Activated CD4-positive, alpha-beta memory T cell treated with anti-CD3 and anti-CD28 coated beads for 36 hours (primary cell): ENCODE measurements at places on chromosomes 5 and 9. TPM values are rescaled to one million over a fixed set of nuclear protein-coding genes. Genes with fewer than 3 reads are reported as not detected.

The HK3 gene
- 0.22 TPM for total RNA-seq

DNA sequence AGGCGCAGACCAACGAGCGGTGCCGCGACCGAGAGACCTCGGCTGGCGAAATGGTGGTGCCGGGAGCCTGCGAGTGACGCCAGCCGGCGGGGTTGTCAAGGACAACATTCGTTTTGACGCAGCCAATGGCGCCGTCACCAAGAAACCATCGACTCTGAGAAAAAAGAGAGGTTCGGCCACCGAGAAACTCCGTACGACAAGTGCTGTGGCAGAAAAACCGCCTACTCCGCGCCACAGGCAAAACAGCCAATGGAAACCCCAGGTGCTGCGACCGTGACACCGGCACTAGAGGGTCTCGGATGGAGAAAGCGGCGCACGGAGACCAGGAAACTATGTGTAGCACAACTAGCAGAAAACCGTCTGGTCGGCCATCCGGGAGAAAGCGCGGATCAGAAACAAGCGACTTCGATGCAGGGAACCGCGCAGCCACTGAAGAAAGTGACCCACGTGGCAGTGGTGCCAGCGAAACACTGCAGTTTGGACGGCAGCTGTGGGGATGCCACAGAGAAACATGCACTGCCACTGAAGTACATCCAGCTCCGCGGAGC, 88.8 kb downstream of the ANXA2R start:
- H3K4me1 ChIP-seq = peaks cover 30% of the 10 kb centered on the region
- peak; percentile 85 for DNase-seq
- peaks cover 10% of the 10 kb centered on the region for H3K36me3 ChIP-seq

- peak; percentile 35 for DNase-seq
- peaks cover 6% of the 10 kb centered on the region for H3K36me3 ChIP-seq
Measured at GRCh38 chr9:111910428-111910827, 13.8 kb downstream of the UGCG start.

GRCh38 chr5:116885825-116886224, 311.2 kb upstream of the SEMA6A start:
- H3K4me1 ChIP-seq = no peaks in the 10 kb centered on the region
- no peak overlapping the region for H3K27ac ChIP-seq
- DNase-seq = no peak
- no peak overlapping the region for H3K4me3 ChIP-seq

- H3K4me1 ChIP-seq = no peaks in the 10 kb centered on the region
- H3K27me3 ChIP-seq = no peaks in the 10 kb centered on the region
- no peaks in the 10 kb centered on the region for H3K36me3 ChIP-seq
- H3K27ac ChIP-seq = no peak overlapping the region
- no peak overlapping the region for H3K4me3 ChIP-seq
- no peak for DNase-seq
Measured at GRCh38 chr5:125251703-125252102, 505.3 kb upstream of the ZNF608 start.

DNA sequence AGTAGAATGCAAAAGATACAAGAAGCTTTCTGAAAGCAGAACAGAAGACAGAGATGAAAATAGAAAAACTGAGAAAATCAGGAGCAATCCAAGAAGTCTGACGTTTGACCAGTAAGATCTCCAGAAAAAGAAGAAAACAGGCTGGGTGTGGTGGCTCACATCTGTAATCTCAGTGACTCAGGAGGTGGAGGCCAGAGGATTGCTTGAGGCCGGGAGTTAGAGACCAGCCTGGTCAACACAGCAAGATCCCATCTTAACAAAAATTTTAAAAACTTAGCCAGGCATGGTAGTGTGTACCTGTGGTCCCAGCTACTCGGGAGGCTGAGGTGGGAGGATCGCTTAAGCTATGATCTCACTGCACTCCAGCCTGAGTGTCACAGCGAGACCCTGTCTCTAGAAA, 15.9 kb downstream of the RETREG1 start:
- H3K27me3 ChIP-seq = no peaks in the 10 kb centered on the region
- no peak overlapping the region for H3K4me3 ChIP-seq
- no peak for DNase-seq
- no peak overlapping the region for H3K27ac ChIP-seq
- peaks cover 5% of the 10 kb centered on the region for H3K4me1 ChIP-seq

DNA sequence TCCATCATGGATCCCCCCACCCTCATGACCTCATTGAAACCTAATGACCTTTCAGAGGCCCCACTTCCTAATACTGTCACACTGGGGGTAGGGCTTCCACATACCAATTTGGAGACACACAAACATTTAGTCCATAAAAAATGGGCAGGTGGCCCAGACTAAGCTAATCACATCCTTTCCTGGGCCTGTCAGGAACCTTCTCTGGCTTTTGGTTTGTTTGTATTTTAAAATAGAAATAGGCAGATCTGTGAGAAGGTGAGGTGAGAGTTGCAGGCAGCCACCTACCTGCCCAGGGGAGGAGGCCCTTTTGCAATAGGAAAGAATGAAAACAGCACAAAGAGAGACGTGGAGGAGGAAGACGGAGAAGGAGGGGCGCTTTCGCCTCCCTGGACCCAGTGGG, 90.2 kb upstream of the BOD1 start:
- DNase-seq = no peak
- no peaks in the 10 kb centered on the region for H3K27me3 ChIP-seq
- H3K36me3 ChIP-seq = no peaks in the 10 kb centered on the region
- no peaks in the 10 kb centered on the region for H3K4me1 ChIP-seq
- no peak overlapping the region for H3K4me3 ChIP-seq

DNA sequence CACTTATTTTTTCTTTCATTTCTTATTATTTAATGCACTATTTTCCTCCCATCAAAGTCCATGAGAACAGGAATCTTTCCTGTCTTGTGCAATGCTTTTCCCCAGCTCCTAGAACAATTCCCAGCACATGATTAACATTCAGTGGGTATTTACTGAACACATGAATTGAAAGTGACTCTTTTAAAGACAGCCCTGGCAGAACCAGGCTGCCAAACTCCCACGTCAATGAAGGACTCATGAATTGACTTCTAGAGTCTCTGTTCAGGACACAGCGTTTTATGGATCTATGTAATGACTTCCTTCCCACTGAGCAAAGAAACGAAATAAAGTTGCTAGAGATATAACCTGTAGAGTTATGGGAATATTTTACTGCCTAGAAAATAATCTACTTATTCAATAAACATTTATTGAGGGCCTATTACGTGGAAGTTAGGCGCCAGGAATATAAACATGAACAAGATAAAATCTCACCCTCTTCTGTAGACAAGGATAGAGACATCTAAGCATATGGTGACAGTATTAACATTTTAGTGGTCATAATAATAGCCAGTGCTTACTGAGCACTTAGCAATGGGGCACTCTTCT, 485.9 kb upstream of the KLF4 start:
- no peak for DNase-seq
- no peak overlapping the region for H3K27ac ChIP-seq

DNA sequence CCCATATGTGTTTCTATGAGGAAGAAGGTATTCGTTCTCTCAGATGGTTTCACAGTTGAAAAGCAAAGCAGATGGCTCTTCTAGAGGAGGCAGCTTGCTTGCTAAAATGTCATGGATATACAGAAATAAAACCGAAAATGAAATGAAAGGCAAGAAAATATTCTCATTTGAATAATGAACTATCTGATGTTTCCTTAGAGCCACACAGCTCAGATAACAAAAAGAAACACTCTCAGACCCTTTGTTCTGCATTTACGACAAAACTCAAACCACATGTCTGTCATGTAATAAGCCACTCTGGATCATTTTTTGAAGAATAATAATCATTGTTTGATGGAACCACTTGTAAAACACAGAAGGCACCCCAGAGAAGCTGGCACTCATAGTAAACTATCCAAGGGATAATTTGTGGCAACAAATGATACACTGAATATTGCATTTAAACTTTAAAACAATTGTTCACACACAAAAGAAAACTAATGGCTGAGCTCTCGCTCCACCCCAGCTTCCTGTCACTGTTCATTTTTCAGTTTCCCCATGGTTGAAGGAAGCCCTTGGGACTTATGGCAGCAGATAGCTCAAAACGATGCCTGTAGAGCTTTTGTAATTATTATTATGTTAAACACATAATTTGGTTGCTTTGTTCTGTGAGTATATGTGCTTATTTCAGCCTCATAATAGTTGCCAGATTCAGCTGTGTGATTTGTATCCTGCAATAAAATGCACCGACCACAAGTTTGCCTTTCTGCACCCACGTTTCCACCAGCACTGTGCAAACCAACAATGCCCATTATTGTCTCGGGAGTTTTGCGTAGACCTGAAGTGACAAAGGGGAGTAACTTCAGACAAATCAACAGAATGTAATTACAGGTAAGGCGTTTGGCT, 256.0 kb downstream of the TMEM167A start:
- H3K27ac ChIP-seq = no peak overlapping the region
- no peak overlapping the region for H3K4me3 ChIP-seq
- no peaks in the 10 kb centered on the region for H3K36me3 ChIP-seq
- H3K27me3 ChIP-seq = no peaks in the 10 kb centered on the region
- H3K4me1 ChIP-seq = peaks cover 9% of the 10 kb centered on the region

The EGFLAM gene
- total RNA-seq = not detected

GRCh38 chr5:165620394-165620793, 2115.0 kb downstream of the MAT2B start:
- no peaks in the 10 kb centered on the region for H3K36me3 ChIP-seq
- no peaks in the 10 kb centered on the region for H3K4me1 ChIP-seq
- H3K27me3 ChIP-seq = no peaks in the 10 kb centered on the region
- no peak overlapping the region for H3K4me3 ChIP-seq
- H3K27ac ChIP-seq = no peak overlapping the region

The SLC6A7 gene
- total RNA-seq = not detected

GRCh38 chr9:130445268-130445983, 665 bp downstream of the ASS1 start:
- H3K4me3 ChIP-seq = peak overlapping the region; percentile 35
- no peak for DNase-seq
- no peak overlapping the region for H3K27ac ChIP-seq

DNA sequence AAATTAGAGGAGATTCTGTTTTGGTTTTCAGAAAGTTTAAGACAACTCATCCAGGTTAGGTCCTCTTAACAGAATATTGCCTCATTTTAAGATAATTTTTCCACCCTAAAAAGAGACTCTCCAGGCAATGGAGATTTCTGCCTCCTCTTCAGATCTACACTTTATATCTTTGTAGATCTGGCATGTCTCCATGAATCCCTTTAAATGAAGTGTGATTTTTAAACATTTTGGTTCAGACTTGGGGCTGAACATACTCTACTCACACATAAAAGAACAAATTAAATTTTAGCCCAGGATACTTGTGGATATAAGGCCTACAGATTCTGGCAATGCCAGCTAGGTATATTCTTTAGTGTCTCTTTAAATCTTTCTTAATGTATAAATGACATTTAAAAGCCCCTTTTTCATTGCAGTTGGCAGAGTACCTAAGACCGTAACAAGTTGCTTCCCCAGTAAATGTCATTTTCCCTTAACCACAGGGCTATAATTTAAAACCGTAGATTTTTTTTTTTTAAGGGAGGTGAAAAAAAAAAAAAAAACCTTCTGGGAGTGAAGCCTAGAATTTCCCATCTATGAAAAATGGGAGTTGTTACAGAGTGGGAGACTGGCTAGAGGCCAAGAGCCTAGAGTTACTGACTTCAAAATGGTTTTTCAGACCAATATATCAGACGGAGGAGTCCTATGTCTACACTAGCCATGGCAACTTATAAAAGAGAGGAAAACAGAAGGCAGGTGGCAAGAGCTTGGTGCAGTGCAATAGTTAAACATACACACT, 207.8 kb upstream of the TARS1 start:
- DNase-seq = no peak
- H3K4me3 ChIP-seq = no peak overlapping the region
- H3K4me1 ChIP-seq = peaks cover 6% of the 10 kb centered on the region
- no peak overlapping the region for H3K27ac ChIP-seq
- H3K27me3 ChIP-seq = no peaks in the 10 kb centered on the region

GRCh38 chr5:67896930-67897313, 318.6 kb upstream of the PIK3R1 start:
- no peak overlapping the region for H3K27ac ChIP-seq
- no peak overlapping the region for H3K4me3 ChIP-seq
- H3K36me3 ChIP-seq = no peaks in the 10 kb centered on the region
- no peak for DNase-seq

The TMEM252 gene
- not detected for total RNA-seq

The CCDC107 gene
- 15.0 TPM for total RNA-seq

The OLFML2A gene
- total RNA-seq = not detected

DNA sequence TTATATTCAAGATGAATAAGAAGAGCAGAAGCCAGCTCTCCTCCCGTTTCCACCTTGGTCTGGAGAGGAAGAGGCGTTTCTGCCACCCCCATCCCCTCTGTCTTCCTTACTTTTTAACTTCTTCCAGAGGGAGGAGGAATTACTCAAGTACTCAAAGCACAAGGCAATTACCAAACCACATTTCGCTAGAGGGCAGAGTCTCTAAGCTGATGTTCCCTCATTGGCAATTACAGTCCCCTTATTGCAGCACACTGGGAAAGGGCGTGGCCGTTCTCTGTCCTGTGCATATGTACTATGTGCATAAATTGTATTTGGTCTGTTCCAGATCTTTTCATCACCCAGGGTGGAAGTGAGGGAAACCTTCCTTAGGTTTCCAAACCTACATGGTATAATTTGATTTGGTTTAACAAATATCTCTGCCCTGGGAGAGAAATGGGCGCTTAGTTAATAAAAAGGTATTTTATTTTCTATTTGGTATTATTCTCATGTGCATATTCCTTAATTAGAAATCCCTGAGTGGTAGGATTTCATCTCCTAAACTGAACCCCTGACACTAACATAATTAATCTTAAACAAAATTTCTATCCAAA, 29.8 kb upstream of the ALDOB start:
- DNase-seq = peak; percentile 13
- H3K4me1 ChIP-seq = no peaks in the 10 kb centered on the region
- no peak overlapping the region for H3K4me3 ChIP-seq

DNA sequence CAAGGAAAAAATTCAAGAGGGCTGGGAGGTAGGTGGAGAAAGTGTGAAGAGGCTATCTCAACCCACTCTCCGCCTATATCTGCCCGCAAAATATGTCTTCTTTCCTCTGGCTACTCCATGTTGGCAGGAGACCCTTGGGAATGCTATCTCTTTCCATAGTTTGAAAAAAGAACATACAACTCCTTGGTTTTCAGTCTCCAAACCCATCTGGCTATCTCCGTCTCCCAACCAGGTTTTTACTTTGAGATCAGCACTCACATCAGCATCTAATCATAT, 109.9 kb upstream of the IFNE start:
- H3K4me3 ChIP-seq = no peak overlapping the region
- peaks cover 15% of the 10 kb centered on the region for H3K4me1 ChIP-seq
- no peak overlapping the region for H3K27ac ChIP-seq
- peaks cover 3% of the 10 kb centered on the region for H3K27me3 ChIP-seq

GRCh38 chr9:78547831-78548230, 250.9 kb downstream of the PSAT1 start:
- no peak for DNase-seq
- H3K27ac ChIP-seq = no peak overlapping the region
- no peak overlapping the region for H3K4me3 ChIP-seq
- H3K27me3 ChIP-seq = no peaks in the 10 kb centered on the region

The CYLC2 gene
- total RNA-seq = not detected

The OMD gene
- not detected for total RNA-seq

The RAD50 gene
- total RNA-seq = 44.6 TPM

- no peak for DNase-seq
- H3K27me3 ChIP-seq = no peaks in the 10 kb centered on the region
- peaks cover 30% of the 10 kb centered on the region for H3K36me3 ChIP-seq
- H3K4me1 ChIP-seq = peaks cover 42% of the 10 kb centered on the region
Measured at GRCh38 chr9:132008855-132009812, 70.5 kb downstream of the MED27 start.
